ENCODE measurements at places on chromosomes 12 and 14.

DNA sequence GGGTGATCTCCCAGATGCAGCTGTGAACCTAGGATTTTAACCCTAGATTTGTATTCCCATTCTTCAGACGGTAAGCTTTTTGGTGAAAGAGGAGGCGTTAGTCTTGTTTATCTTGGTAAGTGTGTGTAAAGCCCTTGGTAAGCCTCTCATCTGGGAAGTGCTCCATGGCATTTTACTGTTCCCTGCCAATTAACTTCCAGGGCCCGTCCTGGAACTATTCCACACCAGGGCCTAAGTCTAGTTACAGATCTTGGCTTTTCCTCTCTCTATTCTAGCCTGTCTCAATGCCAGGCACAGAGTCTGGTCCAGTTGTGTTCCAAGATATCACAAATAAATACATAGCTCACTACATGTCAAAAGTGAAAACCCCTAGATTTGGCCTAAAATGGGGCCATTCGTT is 42.4 kb downstream of the YEATS4 start:
- DNase-seq: no peak

DNA sequence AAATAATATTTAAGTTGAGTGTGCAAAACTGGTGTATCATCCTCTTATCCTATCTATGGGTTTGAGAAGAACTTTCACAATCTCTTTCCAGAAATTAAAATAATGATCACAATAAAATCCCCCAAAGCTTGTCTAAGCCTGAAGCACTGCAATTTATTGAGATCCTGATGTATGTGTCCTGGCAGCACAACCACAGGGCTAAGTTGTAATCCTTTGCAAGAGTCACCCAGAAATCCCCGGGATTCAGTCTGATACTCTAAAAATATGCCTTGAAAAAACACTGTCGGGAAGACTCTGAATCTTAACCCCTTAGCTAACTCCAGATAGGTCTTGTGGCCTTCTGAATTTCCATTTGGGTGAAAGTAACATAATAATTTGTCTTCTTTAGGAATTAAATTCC is 40.3 kb upstream of the STXBP6 start:
- no peak for DNase-seq

- DNase-seq: no peak
Observed at GRCh38 chr12:76300297-76300665, 47.9 kb downstream of the BBS10 start.

DNA sequence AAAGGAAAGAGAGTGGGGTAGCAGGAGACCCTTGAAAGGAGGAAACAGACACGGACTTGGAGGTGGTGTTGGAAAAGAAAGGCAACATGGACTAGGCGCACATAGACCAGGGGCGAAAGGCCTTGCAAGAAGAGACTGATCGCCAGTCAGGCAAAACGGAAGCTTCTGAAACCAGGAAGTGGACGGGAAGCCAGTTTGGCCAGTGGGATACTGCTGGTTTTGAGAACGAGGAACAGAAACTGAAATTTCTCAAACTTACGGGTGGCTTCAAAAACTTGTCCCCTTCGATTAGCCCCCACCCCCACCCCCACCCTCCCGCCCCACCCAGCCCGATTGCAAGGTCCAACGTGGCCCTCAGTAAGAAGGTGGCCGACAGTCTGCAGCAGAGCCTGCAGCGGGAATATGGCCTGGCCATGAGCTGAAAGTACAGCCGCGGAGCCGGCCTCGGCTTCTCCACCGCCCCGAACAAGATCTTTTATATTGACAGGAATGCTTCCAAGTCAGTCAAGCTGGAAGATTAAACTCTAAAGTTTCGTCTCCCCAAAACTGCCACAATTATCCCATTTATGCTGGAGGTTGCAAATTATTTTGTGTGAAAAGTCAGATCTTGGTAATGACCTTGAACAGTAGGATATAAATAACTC is 364.7 kb downstream of the BCAT1 start:
- DNase-seq: no peak

- DNase-seq: no peak
Observed at GRCh38 chr14:71734076-71734475, 198.2 kb upstream of the RGS6 start.

DNA sequence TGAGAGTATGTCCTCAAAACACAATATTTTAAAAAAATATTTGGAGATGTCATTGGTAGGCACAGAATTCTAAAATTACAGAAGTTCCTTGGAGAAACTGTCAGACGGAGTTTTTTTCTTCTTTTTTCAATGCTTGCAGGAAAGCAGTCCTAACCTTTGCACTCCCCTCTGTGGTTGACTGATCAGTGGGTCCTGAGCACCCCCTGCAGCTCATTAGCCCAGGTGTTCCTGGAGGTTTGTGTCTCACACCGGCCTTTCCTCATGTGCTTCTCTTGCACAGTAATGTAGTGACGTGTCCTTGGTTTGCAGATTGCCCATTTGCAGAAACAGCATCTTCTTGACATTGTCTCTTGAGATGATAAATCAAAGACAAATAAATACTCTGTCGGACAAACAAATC is 513.0 kb downstream of the TMEM121 start:
- DNase-seq: peak; percentile 70

- no peak for DNase-seq
Observed at GRCh38 chr14:68027276-68027675, 207.7 kb downstream of the RAD51B start.

DNA sequence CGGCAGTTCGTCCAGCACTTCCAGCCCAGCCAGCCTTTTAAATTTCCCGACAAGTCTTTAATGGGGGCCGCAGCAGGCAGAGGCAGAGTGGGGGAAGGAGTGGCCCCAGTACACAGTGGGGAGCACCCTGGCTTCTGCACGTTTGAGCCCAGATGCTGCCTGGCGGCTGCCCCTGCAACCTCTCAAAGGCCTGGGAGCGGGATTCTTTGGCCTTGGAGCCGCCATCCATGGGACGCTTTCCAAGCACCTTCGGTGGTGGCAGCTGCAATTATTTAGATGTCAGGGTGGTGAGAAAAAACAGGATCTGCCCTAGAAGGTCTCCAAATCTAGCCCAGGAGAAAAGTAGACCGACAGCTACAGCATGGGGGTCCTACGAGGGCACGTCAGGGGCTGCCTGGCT is 46.0 kb downstream of the FAM222A start:
- peak; percentile 5 for DNase-seq

- no peak for DNase-seq
Observed at GRCh38 chr12:132695431-132695830, 8.0 kb downstream of the PXMP2 start.

GRCh38 chr12:81143057-81143456 is 65.2 kb downstream of the ACSS3 start:
- DNase-seq: no peak

DNA sequence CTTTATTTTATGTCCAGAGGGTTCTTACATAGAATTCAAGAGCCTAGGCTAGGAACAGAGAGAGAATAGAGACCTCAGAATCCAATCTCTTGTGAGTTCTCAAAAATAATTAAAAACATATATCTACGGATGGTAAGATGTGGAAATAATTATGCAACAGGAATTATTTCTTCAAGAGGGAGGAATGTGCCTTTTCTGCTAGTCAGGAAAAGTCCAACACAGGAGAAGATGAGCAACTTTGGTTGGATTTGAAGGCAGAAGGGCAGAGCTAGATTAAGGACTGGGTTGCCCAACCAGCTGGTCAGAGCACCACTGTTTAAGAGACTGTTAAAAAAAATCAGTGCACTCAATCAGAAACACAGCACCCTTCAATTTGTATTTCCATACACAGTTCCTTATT is 365.5 kb downstream of the ETNK1 start:
- no peak for DNase-seq

GRCh38 chr12:54329759-54330158 is 4.8 kb downstream of the COPZ1 start:
- no peak for DNase-seq

Measured in activated T-cell treated with anti-CD3 and anti-CD28 coated beads, Interleukin-2, amount 50 U/mL, for 1 hour (primary cell).